ENCODE measurements at places on chromosomes 13 and 19.
A peak's percentile ranks its signal among the peaks of the same experiment; 100 is the strongest.

DNA sequence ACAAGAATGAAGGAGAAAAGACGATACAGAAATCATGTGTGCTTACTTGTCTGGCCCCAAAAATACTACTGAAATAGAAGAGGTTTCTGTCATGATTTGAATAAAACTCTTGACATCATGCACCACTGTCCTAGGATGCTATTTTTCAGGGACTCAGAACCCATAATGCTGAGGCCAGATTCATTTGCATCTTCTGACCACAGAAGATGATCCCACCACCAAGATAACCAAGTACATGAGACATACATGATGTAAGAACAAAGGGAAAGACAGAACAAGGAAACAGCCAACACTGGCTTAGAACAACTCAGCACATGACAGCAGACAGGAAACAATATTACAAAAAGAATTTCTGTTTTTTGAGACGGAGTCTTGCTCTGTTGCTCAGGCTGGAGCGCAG lies 2.5 kb downstream of the ZNF552 start:
- no peak for DNase-seq

- no peak for DNase-seq
Measured at GRCh38 chr13:74889321-74889720, 592.6 kb downstream of the TBC1D4 start.

GRCh38 chr13:94784066-94784465 lies 71.7 kb upstream of the SOX21 start:
- DNase-seq, result no peak

DNA sequence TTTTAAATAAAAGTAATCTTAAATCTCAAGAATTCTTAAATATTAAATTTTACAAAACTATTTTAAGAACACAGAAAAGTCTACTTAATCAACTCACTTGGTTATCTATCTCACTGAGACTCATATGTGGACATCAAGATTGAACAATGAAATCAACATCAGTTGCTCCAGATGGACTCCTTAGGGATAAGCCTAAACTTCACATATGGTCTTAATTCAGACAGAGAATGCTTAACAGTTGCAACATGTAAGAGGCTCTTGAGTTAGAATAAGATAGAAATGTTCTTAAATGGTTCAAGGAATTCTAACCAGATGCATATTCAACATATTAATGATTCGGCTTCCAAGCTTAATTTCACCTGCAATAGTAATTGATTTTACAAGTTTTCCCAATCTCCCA lies 1730.9 kb downstream of the PCDH9 start:
- DNase-seq, result no peak

- DNase-seq, result no peak
Measured at GRCh38 chr19:39053276-39054090, 21.1 kb upstream of the FBXO27 start.

GRCh38 chr19:16016226-16017137 lies 59.8 kb upstream of the TPM4 start:
- no peak for DNase-seq

- no peak for DNase-seq
Measured at GRCh38 chr19:33727331-33727998, 69.2 kb upstream of the KCTD15 start.

DNA sequence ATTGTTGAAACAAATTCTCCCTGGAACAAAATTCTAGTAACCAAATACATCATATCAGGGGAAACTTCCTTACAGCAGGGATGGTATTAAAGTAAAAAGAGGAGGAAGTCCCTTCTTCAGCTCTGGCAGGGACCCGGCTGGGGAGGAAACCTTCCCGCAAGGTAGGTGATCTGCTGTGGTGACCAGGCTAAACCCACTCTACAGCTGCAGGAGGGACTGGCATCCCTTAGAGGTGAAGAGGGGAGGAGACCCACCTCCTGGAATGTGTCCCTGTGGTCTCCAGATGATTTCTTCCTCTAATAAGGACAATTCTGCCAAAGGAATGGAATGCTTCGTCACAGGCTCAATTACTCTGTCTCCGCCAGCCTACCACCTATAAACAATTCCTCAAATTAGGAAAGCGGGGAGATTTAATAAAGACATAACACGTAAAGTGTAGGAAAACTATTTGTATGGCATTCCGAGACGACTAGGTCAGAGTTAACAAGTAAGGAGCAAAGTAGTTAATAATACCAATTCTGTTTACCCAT lies 637 bp upstream of the PDS5B start:
- peak; percentile 2 for DNase-seq

DNA sequence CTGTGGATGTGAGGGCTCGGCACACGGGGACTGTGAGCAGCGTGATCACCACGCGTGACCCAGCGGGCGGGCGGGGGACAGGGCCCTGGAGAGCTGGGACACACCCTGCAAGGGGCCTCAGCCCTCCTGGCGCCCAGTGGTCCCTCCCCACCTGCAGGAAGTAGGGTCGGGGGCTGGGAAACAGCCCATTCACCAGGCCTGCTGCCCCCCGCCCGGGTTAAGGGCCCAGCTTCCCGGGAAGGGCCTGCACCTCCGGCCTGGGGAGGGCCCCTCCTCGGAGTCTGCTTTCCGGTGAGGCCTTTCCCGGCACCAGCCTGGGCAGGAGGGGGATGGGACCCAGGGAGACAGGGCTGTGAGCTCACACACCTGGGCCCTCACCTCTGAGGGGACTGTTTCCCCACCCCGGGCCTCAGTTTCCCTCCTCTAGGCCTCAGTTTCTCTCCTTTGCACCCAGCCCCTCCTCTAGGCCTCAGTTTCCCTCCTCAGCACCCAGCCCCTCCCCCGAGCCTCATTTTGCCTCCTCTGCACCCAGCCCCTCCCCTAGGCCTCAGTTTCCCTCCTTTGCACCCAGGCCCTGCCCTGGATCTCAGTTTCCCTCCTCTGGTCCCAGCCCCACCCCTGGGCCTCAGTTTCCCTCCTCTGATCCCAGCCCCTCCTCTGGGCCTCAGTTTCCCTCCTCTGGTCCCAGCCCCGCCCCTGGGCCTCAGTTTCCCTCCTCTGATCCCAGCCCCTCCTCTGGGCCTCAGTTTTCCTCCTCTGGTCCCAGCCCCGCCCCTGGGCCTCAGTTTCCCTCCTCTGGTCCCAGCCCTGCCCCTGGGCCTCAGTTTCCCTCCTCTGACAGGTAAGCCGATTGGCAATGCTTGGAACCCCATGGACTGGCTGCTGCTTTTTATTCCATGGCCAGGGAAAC lies 1.9 kb upstream of the MADCAM1 start:
- no peak for DNase-seq

Data from activated CD4-positive, alpha-beta T cell treated with anti-CD3 and anti-CD28 coated beads for 4 hours (primary cell).